Epithelial cell of umbilical artery (primary cell): ENCODE measurements at places on chromosomes 1 and 21. TPM values are rescaled to one million over a fixed set of nuclear protein-coding genes. Genes with fewer than 3 reads are reported as not detected.

The ADAMTS4 gene
- total RNA-seq: 16.0 and 16.6 TPM in 2 replicates

The HMCN1 gene
- 8.7 and 10.1 TPM in 2 replicates for total RNA-seq

The SPRR3 gene
- not detected in 2 replicates for total RNA-seq

The ADAMTS5 gene
- under 0.01 TPM in 2 replicates for total RNA-seq

The C1orf226 gene
- total RNA-seq: 0.32 and 1.5 TPM in 2 replicates

The RCC2 gene
- 94.2 and 172 TPM in 2 replicates for total RNA-seq

The ALX3 gene
- total RNA-seq: not detected in 2 replicates

The ERG gene
- 44.8 and 47.4 TPM in 2 replicates for total RNA-seq
